ENCODE measurements at places on chromosomes 16 and 17.

DNA sequence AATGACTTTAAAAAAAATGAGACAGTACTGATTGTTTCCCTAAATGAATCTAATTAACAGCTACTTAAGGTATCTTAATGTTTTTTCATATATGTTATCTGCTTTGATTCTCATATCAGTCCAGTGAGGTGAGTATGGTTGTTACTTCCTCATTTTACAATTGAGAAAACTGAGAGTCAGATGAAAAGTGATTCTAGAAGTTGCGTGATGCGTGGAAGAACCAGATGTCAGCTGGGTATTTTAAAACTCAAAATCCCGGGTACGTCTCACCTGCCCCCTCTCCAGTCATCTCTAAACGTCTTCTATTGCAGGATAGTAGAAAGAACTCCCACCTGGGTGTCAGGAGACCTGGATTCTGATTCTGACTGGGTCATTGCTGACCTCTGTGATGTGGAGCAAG is 89.2 kb downstream of the MAP2K6 start:
- DNase-seq: no peak

GRCh38 chr17:50903604-50904517 is 37.7 kb upstream of the TOB1 start:
- no peak for DNase-seq

DNA sequence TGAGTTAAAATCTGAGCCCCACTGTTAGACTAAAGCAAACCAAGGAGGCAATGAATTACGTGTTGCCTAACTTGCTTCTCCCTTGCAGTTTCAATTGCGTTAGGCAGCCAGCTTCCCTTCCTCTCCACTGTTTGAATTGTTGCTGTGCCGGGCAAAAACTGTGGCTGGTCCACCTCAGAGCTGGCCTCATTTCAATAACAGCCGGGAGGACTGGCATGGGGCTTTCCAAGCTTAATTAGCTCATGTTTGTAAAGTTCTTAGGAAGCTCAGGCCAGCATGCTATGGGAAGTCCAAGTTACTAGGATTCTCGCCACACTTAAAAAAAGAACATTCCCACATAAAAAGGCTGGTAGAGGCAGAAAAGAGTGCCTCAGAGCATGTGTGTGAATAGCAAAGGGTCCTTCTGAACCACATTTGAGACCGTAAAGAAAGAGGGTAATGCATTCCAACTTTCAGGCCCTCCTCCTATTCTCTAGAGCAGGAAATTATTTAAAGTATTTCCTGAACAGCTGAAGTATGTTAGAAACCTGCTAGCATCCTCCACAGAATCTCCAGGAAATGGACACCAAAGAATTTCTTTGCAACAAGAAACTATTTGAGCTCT is 79.0 kb upstream of the SMURF2 start:
- no peak for DNase-seq

GRCh38 chr16:12971241-12971640 is 69.8 kb downstream of the SHISA9 start:
- DNase-seq: no peak

DNA sequence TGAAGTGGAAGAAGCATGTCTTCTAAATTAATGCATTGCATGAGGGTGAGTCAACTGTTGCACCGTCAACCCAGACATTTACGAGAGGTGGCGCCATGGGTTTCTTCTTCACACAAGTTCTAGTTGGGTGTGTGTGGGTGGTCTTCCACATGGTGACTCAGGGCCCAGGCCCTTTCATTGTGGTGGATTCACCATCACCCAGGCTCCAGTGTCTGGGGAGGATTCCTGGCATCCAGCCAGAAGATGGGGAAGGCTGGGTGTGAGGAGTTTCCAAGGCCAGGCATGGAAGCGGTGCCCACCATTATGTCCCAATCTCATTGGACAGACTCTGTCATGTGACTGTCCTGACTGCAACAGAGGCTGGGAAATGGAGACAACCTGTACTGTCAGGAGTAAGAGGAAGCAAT is 21.4 kb upstream of the JPH3 start:
- no peak for DNase-seq

GRCh38 chr17:38735161-38735997 is 5.2 kb downstream of the CISD3 start:
- no peak for DNase-seq

DNA sequence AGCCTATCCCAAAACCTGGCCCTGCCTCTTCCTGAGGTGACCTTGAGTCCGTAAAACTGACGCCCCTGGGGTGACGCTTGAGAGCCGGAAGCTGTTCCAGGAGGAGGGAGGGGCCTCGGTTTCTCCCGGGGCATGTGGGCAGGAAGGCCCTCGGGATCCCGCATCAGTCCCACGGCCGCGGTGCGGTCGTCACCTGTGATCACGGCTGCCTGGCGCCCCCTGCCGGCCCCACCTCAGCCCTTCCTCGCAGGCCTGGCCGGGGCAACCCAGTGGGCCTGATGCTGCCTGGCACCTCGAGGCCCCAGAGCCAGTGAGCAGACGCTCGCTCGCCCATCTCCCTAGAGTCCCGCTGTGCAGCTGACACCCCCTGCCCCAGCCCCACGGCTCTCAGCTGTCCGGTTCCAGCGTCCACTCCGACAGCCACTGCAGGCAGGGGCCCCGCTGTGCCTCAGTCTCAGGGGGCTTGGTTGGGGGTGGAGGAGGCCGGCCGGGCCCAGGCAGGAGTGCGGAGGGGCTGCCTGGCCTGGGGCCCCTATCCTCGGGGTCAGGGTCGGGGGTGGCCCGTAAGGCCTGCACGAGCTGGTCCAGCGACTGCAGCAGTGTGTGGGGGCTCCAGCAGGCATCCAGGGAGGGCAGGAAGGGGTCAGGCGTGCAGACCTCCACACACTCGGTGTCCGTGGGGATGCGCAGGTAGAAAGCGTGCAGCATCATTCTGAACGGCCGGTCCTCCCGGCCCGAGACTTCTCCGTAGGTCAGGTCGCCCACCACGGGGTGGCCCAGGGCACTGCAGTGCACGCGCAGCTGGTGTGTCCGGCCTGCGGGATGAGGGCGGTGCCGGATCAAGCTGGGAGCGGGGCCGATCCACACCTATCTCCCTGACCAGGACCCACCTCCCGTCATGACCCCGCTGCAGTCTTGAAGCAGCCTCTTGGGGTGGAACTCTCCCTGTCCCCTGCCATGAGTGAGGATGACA is 2.3 kb downstream of the RPUSD1 start:
- no peak for DNase-seq
